ENCODE measurements at places on chromosomes 11 and 22.

- DNase-seq = peak; percentile 58
These were observed 53.8 kb downstream of the ST14 start for GRCh38 chr11:130213143-130213978.

- no peak for DNase-seq
These were observed 25.5 kb upstream of the CREB3L1 start for GRCh38 chr11:46251954-46252353.

GRCh38 chr11:116412118-116412889, 360.5 kb downstream of the BUD13 start:
- DNase-seq = no peak

GRCh38 chr11:115699733-115700132, 195.5 kb upstream of the CADM1 start:
- DNase-seq = no peak

DNA sequence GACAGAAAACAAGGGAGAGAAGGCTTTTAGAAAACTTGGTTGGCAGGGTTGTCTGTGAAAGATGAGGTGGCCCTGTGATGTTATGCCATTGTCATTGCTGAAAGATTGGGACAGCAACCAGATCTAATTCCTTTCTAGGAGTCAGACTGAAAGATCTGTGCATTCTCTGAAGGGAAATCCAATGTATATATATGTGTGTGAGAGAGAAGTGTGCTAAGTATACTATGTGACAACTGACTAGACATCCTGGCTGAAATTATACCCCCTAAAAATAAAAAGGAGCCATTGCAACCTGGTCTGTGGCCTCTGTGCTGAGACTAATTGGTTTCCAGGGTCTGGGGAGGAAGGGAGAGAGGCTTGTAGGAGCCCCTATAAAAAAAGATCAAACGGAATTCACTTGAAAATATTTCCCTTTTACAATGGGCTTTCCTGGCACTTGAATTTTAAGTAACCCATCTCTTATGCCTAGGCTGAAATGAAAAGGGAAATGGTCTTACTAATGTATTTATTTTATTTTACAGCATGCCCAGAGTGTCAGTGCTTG, 1.2 kb upstream of the MPPED2 start:
- no peak for DNase-seq

GRCh38 chr22:44596396-44597125, 98.5 kb upstream of the RTL6 start:
- no peak for DNase-seq

GRCh38 chr11:117121176-117121575, 22.9 kb upstream of the PAFAH1B2 start:
- no peak for DNase-seq
